Gastrocnemius medialis (tissue), 4 donors: ENCODE measurements at places on chromosomes 16 and 17.

DNA sequence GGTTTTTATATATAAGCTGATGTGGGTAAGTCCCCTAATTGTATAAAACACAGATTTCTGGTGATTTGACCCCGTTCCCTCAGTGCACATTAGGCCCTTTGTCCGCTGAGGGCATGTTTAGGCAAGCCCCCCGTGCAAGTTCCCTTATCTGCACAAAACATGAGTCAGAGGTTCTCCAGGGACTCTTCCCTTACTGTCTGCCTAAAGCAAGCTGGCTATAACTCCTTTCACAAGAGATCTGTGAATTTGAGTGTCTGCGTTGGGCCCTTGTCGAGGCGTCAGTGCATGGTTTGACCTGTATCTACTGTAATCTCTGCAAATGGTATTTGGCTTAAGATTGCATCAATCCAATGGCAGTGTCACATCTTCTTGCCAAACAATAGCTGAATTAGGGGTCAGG, 712.8 kb downstream of the CDH8 start:
- DNase-seq: no peak

GRCh38 chr17:31907342-31907962, 5.9 kb upstream of the UTP6 start:
- no peak for DNase-seq

DNA sequence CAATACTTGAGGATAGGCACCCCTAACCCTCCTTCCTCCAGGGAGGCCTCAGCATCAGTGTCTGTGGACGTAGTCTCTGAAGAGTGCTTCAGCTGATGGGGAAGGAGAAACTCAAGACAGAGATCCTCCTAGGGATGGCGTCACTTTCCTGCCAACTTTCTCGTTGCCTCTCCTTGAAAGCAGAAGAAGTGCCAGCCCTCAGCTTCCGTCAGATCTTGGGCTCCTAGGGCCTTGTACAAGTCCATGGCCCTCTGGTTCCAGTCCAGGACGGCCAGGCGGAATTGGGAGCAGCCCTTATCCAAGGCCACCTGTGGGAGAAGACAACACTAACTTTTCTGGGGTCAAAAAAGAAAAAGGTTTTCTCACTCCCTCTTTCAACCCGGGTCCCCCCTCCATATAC, 1.3 kb downstream of the SAT2 start:
- DNase-seq: peak; percentile 37

DNA sequence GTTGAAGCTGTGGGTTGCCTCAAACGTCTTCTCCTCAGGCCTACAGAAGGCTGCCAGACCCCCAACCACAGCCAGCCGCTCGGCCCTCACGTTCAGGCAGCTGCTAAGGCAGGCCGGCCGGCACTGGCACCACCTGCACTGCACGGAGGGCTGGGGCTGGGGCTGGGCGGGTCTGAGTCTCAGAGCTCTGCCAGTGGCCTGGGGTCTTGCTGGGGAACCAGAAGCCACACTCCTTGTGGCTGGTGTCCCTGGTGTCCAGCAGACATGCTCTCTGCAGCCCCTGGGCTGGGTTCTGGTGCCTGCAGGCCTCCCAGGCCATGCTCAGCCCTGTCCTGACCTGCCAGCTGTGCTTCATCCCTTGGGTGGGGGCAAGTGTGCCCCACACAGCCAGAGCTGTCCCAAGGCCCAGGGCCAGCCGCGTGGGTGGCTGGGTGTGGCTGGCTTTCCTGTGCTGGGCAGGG, 42.0 kb downstream of the BAHCC1 start:
- DNase-seq: no peak

DNA sequence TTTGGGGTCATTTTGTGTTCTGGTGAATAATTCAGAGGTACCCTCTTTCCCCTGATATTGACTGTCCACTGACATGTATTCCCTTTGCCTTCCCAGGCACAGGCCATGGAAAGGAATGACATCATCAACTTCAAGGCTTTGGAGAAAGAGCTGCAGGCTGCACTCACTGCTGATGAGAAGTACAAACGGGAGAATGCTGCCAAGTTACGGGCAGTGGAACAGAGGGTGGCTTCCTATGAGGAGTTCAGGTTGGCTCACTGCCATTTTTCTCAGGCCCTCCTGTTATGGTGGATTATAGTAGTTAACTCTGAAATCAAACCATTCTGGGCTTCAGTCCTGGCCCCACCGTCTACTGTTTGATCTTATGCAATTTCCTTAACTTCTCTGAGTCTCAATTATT, 1.6 kb upstream of the EFTUD2 start:
- no peak for DNase-seq

GRCh38 chr16:24116989-24117388, 139.1 kb upstream of the CACNG3 start:
- no peak for DNase-seq

- no peak for DNase-seq
Measured at GRCh38 chr17:60065867-60066266, 12.9 kb downstream of the HEATR6 start.

GRCh38 chr17:16929035-16929680, 42.8 kb downstream of the TNFRSF13B start:
- no peak for DNase-seq

DNA sequence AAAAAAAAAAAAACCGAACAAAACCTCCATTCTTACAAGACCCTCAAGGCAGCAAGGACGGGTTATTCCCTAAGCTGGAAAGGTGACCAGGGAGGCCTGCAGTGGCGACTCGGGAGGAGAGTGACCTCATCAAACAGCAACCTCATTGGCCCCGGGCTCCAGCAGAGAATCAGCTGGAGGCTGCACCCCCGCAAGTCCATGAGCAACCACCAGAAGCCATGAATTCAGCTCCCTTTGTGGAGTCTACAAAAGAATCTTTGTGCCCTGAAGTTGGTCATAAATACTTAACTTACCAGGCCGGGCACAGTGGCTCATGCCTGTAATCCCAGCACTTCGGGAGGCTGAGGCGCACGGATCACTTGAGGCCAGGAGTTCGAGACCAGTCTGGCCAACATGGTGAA, 80.9 kb upstream of the CREBBP start:
- DNase-seq: no peak

- DNase-seq: no peak
Measured at GRCh38 chr16:51759329-51759728, 608.3 kb upstream of the SALL1 start.

- no peak for DNase-seq
Measured at GRCh38 chr17:74864297-74864865, 4.7 kb upstream of the GRIN2C start.

DNA sequence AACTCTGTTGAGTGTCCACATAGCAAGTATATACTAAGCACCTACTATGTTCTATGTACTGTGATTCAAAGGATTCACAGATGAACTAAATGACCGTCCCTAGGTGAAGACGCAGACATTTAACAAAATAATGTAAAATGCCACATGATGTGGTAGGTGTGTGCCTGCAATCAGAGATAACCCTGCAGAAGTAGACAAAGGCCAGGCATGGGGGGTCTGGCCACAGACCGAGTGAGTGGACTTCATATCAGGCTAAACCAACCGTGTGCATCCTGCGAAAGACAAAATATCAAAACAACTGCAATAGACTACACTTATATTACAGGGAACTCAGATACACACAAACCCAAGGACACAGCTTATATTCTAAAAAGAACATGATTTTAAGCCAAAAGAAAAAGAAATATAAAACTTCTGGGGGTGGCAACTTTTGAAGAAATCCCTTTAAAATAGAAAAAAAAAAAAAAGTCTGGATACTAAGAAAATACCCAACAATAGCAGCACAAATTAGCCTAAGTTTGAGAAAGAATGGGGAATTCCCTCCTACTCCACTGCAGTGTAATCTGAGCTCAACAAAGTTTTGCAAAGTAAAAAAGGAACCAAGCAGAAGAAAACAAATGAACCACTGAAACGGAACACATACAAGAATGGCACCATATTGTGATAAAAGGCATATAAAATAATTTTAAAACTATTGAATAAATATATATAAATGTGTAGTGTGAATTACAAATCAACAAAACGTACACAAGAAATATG, 12.3 kb downstream of the HSDL1 start:
- no peak for DNase-seq

DNA sequence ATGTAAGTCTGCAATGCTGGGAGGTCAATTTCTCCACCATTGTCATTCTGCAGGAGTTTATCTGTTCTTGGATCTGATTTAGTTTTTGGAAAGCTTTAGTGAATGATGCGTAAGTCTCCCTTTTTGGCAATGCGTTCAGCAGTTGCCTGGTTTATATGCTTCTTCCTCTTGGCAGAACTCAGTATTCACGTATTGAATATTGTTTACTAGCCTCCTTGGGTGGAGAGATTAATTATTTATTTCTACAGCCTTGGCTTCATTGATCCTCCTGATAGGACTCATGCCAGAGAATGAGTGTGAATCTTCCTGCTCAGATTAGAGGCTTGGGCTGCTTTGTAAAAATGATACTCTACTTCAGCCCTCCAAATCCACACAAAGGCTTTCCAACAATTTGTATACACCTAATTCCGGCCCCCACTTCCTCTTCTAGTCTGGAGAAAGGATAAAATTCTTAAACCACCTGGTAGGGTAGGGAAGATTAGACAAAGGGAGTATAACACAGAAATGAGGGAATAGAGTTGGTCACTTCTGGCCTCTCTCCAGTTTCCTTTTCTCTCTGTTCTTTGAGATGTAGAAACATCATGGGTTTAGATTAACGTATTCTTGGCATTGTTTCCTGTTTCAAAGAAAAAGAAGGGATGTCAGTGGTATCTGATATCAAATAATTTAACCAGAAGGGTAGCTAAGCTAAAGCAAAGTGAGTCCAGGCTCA, 929.8 kb downstream of the KCNJ2 start:
- DNase-seq: no peak

DNA sequence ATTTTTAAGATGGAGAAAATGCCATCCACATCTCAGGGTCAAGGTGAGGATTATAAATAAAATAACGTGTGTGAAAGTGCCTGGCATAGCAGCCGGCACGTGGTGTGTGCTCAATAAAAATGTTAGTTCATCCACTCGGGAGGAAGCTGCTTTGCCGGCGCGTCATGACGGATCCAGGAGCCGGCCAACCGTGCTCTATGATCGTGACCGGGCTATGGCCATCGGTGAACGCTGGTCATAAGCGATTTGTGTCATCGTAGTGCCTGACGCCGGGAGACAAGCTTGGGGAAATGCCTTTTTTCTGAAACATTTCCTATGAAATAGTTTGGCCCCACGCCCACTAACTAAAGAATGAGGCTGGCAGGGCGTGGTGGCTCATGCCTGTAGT, 74.0 kb downstream of the CMC2 start:
- peak; percentile 4 for DNase-seq

GRCh38 chr16:82694239-82694874, 67.6 kb downstream of the CDH13 start:
- no peak for DNase-seq

- no peak for DNase-seq
Measured at GRCh38 chr17:72445055-72445991, 324.5 kb downstream of the SOX9 start.

DNA sequence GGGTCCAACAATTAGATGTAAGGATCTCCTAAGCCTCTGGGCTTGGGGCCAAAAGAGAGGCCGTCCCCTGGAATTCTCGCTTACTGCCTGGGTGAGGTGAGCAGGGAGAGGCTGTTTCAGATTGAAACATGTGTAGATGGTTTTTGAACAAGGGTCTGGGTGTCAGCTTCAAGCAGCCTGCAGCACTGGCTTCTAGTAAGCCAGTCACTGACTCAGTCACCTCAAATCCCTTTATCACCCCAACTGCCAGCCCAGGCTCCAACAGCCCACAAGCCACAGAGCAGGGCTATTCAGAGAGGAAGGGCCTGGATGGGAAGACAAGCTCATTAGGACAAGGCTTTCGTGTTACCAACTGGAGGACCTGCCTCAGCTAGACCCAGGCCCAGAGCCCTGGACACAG, 180.2 kb downstream of the CCT6B start:
- no peak for DNase-seq

DNA sequence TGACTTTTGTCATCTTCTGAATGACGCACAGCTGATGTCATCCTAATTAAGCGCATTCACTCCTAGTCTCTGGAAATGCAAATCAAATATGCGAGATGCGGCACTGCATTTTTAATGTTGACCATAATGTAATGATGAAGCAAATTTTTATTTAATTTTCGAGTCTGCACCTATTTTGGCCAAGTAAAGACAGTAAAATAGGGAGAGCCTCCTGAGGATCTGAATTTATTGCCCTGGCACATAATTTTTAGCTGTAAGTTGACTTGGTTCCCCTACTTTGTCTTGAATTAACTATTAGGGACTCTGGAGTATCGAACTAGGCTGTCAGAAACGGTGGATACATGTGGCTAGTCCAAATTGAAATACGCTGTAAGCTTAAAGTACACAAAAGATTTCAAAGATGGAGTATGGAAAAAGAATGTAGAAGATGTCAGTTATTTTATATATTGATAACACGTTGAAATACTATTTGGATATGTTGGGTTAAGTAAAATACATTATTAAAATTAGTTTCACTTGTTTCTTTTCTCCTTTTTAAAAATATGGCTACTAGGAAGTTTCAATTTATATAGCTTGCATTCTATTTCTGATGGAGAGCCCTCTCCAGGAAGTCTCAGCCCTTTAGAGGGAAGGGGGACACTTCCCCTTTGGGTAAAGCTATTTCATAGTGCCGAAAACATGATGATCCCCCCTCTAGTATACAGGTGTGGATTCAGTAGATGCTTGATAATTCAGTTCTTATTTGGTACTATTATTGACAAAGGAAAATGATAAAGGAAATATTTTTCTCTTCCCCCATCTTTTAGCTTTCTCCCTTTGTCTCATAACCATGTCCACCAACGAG, 991 bp downstream of the KPNA2 start:
- no peak for DNase-seq

DNA sequence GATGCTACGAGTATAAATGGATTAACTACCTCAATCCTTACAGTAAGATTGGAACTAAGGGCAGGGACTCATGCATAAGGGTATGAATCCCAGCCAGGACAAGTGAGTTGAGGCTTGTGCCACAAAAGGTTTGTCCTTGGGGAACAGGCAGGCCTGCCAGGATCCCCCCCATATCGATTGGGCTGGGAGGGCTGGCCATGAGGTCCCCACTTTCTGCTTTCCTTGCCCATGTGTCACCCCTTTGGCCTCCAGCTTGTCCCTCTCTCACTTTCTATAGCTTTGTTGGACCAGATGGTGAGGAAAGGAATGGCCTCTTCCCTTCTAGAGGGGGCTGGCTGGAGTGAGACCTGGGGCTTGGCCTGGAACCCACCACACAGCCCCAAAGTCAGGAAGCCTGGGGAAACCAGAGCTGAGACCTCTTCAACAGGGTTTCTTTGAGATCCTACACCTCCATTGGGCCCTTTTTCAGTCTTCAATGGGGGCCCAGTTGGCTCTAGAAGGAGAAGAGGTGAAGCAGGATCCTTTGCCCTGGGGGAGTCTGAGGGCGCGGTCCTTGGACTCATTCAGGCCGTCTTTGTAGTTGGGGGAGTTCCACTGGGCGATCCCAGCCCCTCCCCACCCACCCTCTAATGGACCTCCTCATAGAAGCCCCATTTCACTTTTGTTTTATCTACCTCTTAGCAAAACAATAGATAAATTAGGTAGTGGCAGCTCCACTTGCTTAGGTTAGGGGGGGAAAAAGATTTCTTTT, 57.3 kb downstream of the IGF2BP1 start:
- DNase-seq: no peak
